ENCODE measurements at places on chromosomes 2 and 18.
A peak's percentile ranks its signal among the peaks of the same experiment; 100 is the strongest.

- no peak for DNase-seq
Observed at GRCh38 chr2:96527286-96528005, 9.1 kb upstream of the ARID5A start.

GRCh38 chr2:176151442-176152287, at the start of gene HOXD4:
Gene HOXD4 (plus strand): TSS chr2:176151550. CDS start chr2:176151634, 84 bp downstream.
- no peak for DNase-seq

DNA sequence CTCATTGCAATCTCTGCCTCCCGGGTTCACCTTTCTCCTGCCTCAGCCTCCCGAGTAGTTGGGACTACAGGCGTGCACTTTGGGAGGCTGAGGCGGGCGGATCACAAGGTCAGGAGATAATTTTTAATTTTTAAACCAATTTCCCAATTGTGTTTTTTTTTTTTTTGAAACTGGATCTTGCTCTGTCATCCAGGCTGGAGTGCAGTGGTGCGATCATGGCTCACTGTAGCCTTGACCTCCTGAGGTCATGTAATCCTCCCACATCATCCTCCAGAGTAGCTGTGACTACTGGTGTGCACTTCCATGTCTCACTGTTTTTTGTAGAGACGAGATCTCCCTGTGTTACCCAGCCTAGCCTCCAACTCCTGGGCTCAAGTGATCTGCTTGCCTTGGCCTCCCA, 49.3 kb downstream of the GLS start:
- DNase-seq: no peak

- DNase-seq: no peak
Observed at GRCh38 chr18:36295880-36296301, 1.6 kb upstream of the FHOD3 start.

GRCh38 chr2:191666226-191666625, 11.7 kb upstream of the NABP1 start:
- no peak for DNase-seq

DNA sequence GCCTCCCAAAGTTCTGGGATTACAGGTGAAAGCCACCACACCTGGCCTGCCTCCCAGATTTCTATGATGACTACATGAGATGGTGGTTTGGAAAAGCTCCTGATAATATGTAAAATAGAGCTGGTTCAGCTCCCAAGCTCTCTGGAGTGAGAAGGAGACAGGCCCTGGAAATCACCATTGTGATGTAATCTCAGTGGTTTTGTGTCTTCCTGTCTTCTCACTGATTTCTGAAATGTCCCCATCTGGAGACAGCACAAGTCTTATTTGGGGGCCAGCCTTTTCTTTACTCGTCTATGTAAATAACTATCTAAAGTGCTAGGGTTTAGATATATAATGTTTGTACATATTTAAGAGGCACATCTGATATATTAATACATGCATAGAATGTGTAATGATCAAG, 64.0 kb downstream of the CCNT2 start:
- DNase-seq: no peak

DNA sequence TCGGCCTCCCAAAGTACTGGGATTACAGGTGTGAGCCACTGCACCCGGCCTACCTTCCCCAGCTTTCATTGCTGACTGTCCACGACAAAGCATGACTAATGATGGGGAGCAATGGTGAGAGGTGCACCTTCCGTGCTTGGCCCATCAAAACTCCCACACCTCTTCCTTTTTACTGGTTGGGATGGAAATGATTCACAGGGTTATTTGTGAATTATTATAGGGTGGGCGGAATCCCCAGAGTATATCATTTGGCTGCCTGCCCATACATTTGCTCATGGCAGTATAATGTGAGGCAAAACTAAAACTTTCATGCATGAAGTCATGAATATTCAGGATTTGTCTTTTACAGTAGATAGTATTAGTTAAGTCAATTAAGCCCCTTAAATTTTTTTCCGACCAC, 334.2 kb upstream of the NETO1 start:
- DNase-seq: no peak

- DNase-seq: no peak
Observed at GRCh38 chr2:178716394-178716793, 90.8 kb downstream of the TTN start.

GRCh38 chr2:191617575-191617974, 60.4 kb upstream of the NABP1 start:
- DNase-seq: no peak

GRCh38 chr2:43185146-43185545, 41.3 kb downstream of the ZFP36L2 start:
- DNase-seq: no peak

- DNase-seq: no peak
Observed at GRCh38 chr2:235314371-235314930, 179.4 kb upstream of the AGAP1 start.

GRCh38 chr18:45059695-45060094, 379.0 kb downstream of the SETBP1 start:
- DNase-seq: peak; percentile 77

- no peak for DNase-seq
Observed at GRCh38 chr2:16172324-16173175, 232.2 kb downstream of the MYCN start.

DNA sequence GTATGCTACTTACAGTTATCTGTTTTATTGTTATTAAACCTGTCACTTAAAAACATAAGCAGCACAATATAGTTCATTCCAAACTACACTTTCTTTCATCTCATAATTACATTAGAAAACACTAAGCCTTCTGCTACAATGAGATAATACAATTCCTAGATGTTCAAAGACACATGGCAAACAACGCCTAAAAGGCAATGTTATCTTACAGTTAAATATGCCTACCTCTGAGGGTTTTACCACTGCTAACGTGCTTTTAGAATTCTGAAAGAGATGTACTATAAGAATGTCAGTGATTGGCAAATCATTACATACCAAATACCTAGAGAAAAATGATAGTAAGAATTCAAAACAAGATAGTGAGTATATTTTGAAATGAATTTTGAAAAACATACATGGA, 46.8 kb upstream of the SPOPL start:
- DNase-seq: no peak

- no peak for DNase-seq
Observed at GRCh38 chr2:134253804-134254203, at the start of gene MGAT5. Gene MGAT5 (plus strand): TSS chr2:134254072. CDS start chr2:134254404, 332 bp downstream.

DNA sequence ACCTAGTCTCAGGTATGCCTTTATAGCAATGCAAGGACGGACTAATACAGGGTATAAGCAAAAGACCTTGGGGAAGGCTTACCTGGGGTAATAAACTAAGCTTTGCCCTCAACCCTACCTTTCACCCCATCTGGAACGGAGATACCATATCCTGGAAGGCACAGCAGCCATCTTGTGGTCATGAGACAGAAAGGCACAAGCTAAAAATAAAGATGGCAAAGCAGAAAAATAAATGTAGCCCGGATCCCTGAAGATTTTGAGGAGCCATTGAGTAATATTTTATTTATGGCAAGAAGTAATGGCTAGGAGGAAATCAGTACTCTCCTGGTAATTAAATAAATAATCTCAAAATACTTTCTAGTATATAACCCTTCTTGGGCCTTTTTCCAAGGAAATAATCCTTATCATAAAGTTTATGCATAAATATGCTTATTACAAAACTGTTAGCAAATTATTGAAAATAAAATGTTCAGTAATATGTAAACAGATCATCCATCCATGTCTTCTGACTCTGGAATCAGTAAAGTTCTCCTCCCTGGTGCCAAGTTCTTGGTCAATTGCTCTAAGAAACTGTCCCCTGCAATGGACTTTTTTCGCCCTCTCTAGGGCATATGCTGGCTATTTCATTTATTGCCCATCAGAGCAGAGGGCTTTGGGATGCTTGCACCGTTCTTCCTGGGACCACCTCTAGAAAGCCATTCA, 198.7 kb downstream of the SPP2 start:
- DNase-seq: no peak

DNA sequence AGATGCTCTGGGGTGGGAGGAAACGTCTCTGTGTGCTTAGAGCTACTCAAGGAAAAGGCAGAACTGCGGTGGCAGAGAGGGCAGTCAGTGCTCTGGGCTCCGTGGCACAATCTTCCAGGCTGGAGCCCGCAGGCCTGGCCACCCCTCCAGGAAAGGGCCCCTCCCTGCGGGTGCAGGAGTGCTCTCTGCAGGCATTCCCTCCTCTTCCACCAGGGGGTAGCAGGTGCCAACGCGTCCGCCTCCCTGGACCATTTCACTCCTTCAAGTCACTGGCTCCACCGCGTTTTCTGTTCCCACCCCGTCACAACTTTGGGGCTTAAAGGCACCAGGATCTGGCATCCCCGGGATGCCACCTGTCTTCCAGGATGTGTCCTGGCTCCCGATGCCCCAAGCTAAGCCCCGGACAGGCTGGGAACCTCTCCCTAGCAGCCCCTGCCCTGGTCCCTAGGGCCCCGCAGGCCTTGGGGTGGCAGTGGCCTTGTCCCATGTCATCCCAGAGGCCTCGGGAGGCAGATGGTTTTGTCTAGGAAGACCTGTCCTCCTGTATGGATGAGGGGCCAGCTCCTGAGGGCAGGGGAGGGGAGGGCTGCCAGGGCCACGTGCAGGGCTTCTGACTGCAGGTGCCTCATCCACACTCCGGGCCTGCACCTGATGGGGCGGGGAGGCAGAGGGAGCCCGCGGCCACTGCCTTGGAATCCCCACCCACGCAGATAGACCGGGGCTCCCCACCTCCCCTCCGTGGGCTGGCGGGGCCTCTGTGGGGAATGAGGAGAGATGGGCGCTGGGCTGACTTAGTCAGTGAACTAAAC, 26.4 kb downstream of the KCNIP3 start:
- no peak for DNase-seq
